ENCODE measurements at places on chromosomes 7 and 10.
A peak's percentile ranks its signal among the peaks of the same experiment; 100 is the strongest.

DNA sequence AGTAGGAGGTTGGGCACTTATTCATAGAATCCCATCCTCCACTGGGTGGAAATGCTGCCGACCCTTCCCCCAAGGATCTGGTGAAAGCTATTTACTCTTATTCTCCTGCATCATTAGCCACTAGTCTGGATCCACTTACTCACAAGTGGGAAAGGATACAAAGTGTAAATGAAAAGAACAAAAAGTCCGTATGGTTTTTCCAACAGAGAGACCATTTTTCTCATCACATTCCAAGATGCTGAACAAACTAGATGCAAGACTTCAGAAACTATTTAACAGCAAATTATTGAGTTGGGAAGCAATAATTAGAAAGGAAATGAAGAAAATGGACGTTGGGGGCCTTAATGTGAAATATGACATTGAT lies 242.4 kb upstream of the GLI3 start:
- DNase-seq: no peak

- no peak for DNase-seq
Observed at GRCh38 chr7:120994512-120995410, 6.2 kb downstream of the CPED1 start.

- no peak for DNase-seq
Observed at GRCh38 chr7:25863005-25863728, 288.8 kb upstream of the NFE2L3 start.

GRCh38 chr7:149811221-149811620 lies 27.0 kb upstream of the ZNF862 start:
- no peak for DNase-seq

GRCh38 chr7:64753032-64753431 lies 41.2 kb upstream of the ZNF138 start:
- DNase-seq: no peak

GRCh38 chr10:111650088-111650487 lies 533.5 kb downstream of the GPAM start:
- no peak for DNase-seq

GRCh38 chr10:29667191-29667590 lies 32.4 kb upstream of the SVIL start:
- no peak for DNase-seq

GRCh38 chr7:90595342-90595800 lies 750 bp upstream of the CDK14 start:
- DNase-seq: peak; percentile 50

DNA sequence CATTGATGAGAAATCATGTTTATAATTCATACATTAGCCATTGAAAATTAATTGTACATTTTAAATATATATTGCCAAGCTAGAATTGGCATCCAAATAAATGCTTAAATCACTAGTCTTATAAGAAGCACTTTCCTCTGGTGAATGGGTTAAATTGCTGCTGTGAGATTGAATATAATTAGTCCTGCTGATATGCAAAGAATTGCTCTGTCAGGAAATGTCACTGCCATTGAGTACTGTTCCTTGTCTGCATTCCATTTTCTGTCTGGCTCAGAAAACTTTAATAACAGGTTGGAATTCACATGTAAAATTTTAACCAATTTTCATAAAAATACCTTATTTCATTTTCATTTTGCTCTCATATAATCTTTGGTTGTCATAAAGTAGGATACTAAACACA lies 589.1 kb downstream of the MAGI2 start:
- no peak for DNase-seq

DNA sequence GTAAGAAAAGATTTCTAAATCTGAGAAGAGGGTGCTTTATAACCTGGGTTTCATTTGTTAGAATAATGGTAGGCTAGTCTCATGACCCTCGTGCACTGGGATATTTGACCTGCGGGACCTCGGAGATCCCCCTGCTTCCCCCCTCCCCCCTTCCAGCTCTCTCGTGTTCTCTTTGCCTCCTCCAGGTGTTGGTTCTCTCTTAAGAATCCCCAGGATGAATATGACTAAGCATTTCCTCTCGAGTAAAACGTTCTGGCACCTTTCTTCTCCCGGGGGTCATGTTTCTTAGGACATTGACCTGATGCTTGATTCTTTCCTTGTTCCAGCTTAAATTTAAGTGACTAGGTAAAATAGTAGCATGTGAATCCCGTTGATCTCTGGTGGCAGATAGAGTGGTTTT lies 71.2 kb downstream of the SHH start:
- DNase-seq: no peak

GRCh38 chr10:84844461-84844860 lies 516.1 kb downstream of the CCSER2 start:
- DNase-seq: no peak

Data from NCI-H1092 (cell line).